HFFc6 (cell line): ENCODE measurements at places on chromosomes 6 and 20.

- no peak for DNase-seq
These were observed 95.3 kb upstream of the MAN1A1 start for GRCh38 chr6:119444642-119445557.

DNA sequence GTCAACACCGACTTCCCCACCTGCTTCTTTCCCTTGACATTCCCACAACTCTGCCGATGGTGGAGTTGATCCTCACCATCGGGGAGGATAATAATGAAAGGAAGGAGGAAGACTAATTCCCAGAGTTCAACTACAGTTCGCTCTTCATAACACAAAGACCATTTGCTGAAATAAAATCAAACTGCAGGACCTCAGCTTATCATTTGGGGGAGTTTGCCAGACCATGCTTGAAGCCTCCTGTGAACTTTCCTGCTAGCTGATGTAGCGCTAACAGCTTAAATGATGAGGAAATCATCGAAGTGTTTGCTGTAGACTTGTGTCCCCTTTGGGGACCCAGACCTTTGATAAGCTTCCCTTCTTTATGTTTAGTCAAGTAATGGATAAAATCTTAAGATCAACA is 26.2 kb downstream of the PROKR2 start:
- no peak for DNase-seq

- DNase-seq, result no peak
These were observed 13.4 kb downstream of the AIG1 start for GRCh38 chr6:143074101-143074500.

- no peak for DNase-seq
These were observed 240.5 kb upstream of the SUPT3H start for GRCh38 chr6:45618259-45618658.

DNA sequence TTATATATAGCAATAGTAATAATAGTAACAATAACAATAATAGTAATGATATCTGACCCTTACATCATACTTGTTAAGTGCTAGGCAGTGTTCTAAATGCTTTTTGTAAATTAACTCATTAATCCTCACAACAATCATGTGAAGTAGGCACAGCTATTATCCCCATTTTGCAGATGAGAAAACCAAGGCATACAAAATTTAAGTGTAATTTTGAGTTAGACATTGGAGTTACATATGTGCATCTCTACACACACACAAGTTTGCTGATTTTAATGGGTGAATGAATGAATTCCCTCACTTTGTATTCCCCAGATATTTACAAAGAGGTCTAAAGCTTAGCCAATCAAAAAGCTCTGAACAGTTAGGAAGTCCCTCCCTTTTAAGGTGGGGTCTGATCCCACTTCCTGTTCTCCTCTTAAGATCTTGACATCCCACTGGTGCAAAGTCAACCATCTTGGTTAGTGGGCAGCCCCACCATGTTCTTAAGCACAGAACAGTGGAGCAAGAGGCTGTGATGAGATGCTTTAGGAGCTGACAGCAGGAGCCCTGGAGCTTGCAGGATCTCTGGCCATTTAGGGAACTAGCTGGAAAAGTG is 85.3 kb upstream of the FOXP4 start:
- no peak for DNase-seq

DNA sequence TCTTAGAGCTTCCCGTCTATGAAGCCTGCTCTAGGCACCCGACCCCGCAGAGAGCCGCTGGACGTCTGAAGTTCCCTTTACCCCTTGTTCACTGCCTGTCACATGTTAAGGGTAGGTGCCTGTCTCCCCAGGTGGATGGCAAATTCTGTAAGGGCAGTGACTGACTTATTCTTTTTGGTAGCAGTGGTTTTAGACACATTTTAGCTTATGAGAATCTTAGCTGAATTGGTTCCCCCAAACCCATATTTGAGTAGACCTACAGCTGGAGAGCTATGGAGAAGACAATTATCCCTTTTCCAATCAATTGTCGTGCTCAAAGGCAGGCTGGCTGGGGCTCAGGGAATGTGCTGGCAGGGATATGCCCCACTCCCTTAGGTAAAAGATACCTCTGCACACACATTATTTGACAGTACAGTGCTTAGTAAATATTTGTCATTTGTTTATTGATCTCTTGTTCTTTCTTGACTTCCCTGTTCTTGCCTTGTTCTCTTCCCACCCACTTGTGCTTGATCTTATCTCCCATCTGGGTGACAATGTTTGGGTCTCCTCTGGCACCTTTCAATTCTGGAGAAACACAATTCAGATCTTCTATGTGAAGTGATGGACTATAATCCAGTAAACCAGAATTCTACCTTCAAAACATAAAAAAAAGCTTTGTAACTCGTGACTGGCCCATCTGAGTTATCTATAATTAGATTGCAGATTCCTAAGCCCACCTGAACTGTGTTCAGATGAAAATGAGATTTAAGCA is 114.3 kb upstream of the SLC2A12 start:
- no peak for DNase-seq

DNA sequence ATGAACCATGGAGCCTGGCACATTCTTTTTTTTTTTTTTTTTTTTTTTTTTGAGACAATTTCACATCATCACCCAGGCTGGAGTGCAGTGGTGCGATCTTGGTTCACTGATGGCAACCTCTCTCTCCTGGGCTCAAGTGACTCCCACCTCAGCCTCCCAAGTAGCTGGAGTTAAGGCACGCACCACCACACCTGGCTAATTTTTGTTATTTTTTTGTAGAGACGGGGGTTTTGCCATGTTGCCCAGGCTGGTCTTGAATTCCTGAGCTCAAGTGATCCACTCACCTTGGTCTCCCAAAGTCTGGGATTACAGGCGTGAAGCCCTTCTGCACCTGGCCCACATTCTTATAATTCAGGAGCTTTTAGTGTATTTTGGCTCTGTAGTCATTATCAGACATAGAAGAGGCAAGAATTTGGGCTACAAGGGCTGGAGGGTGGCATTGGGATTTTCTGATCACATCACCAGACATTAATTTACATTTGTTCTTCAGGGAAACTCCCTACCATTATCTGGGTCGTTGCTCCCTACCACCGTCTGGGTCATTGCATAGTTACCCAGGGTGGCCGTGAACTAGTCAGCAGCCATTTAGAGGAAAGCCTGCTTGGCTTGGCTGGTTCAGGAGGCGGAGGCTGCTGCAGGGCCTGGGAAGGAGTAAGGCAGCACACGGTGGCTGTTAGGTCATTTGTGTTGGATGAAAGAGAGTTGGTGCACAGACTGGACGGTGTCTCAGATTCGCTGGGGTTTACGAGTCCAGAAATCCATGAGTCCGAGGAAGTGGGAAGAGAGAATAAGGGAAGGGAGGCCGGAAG is 17.6 kb downstream of the ARID1B start:
- DNase-seq, result no peak

GRCh38 chr6:108707328-108707976 is 140.8 kb upstream of the ARMC2 start:
- DNase-seq, result no peak

DNA sequence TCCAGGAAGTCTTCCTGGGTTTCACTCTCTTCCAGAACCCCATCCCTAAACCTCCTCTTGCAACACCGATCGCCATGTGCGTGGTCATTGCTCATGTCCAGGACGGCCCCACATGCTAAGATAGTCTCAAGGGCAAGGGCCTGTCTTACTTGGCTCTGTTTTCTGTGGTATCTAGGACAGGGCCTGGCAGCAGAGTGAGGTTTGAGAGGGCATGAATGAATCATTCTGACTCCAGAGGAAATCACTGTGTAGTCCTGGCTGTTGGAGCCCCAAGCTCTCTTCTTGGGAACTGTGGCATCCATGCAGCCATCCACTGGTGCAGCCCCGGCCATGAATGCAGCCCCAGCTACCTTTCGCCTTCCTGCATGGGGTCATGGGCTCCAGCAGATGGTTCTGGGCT is 12.4 kb downstream of the SIRPA start:
- peak; percentile 25 for DNase-seq

DNA sequence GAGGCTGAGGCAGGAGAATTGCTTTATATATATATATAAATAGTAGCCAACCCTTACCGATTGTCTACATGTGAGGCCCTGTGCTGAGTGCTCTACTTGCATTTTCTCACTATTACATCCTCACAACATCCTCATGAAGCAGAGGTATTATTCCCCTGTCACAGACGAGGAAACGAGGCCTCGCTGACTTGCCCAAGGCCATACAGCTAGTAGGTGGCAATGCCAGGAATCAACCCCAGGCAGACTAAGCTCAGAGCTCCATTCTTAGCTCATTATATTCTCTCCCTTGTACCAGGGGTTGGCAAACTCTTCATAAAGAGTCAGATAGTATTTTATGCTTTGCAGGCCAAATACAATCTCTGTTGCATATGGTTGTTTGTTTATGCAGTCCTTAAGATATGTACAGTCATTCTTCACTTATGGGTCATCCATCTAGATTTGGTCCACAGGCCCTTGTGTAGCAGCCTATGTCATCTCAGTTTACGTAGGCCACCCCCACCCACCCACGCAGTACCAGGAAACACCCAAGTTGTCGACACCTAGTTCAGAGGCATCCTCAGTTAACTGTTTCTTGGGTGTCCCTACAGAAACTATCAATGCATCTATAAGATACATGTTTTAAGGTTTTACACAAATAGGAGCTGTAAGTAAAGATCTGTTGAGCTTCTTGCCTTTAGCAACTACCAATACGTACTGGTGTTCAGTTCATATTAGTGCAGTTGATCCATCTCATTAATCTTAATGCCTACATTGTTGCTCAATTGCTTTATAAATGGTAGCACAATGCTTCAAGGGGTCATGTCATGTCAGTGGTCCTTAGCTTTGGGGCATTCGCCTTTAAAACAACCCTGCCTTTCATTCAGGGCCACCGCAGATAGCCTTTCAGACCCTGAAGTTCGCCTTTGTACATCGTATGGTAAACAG is 3.0 kb downstream of the CASS4 start:
- DNase-seq, result peak; percentile 69
